Stimulated activated CD4-positive, alpha-beta T cell treated with anti-CD3 and anti-CD28 coated beads, TNF-alpha, amount 100 ng/mL, for 1 hour (primary cell): ENCODE measurements at places on chromosomes 1 and 21.
A peak's percentile ranks its signal among the peaks of the same experiment; 100 is the strongest.

GRCh38 chr21:39350094-39351005, 1.5 kb upstream of the HMGN1 start:
- no peak for DNase-seq

DNA sequence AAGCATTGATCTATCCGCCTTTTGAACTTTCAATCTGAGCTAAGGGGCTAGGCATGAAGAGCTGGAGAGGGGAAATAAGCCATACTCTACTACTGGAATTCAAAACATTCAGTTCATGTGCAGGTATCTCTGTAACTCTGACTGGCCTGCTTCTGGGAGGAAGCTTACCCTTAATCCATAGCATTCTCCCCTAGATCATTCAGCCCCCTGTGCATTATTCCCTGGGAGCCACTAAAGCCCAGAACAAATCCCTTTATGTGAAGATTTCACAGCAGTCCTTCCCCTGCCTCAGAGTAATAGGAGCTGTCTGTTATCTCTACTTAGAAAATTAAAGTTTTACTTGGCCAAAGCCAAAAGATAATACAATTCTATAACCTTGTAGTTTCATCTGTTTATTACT, 300.7 kb downstream of the SEC16B start:
- no peak for DNase-seq

- no peak for DNase-seq
These were observed at the start of gene CNKSR1 for GRCh38 chr1:26177182-26177684. TSS of gene CNKSR1 (plus strand) at chr1:26177491. CDS start at chr1:26177548, 57 bp downstream.

- peak; percentile 70 for DNase-seq
These were observed at the start of gene LYPLA2 for GRCh38 chr1:23790696-23791515. TSS of gene LYPLA2 (plus strand) at chr1:23791145. CDS start at chr1:23792683, 1,538 bp downstream.

DNA sequence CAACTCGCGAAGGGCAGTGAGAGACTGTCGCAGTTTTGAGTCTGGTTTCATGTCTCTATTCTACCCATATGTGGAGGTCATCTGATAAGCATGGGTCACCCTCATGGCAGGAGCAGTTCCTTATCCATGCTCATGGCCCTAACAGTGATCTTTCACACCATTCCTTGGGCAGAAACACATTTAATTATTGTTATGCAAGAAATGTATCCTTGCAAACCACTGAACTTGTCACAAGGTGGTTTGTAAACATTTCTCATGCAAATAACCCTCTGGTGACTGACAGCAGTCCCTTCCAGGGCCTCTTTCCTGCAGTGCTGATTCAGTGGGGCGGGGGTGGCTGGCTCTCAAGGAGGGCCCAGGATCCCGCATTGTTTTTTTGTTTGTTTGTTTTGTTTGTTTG, 421.4 kb upstream of the RUNX1 start:
- no peak for DNase-seq

- no peak for DNase-seq
These were observed 3.5 kb downstream of the NAV1 start for GRCh38 chr1:201542309-201543035.

DNA sequence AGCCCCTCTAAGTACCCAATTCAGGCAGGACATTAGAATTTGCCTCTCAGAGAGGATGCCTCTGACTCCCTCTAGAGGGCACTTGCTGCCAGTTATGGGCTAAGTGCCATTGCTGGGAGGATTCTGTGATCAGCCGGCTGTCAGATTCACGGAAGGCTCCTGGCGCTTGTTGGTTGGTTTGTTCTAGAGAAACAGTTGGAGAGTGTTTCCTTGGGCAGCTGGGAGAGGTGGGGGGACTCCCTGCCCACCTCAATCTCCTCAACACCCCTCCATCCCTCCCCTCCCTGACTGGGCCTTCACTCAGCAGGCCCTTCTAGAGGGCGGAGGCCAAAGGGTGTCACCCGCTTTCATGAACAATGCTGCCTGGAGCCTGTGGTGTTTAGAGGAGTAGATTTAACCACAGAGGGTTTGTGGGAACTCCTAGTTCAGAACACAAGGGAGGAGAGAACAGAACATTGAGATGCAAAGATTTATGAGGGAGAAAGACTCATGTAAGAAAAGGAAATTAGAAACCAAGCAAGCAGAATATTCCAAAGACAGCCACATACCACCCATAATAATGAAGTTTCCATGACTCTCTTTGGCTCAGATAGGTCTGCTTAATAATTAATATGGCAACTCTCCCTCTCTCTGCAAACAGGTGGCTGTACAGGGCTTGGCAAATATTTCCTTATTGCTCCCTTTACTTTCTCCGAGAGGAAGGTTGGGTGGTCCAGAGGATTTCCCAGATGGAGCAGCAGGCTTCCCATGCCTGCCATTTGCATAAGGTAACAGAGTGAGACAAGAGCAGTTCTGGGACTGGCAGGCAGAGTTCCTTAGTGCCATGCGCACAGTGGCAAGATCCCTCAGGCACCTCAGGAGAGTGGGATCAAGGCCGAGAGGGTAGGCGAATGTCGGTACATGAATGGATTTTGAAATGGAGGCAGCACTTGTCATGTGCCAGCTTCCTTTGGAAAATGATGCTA, 30.0 kb upstream of the ACP6 start:
- peak; percentile 15 for DNase-seq

DNA sequence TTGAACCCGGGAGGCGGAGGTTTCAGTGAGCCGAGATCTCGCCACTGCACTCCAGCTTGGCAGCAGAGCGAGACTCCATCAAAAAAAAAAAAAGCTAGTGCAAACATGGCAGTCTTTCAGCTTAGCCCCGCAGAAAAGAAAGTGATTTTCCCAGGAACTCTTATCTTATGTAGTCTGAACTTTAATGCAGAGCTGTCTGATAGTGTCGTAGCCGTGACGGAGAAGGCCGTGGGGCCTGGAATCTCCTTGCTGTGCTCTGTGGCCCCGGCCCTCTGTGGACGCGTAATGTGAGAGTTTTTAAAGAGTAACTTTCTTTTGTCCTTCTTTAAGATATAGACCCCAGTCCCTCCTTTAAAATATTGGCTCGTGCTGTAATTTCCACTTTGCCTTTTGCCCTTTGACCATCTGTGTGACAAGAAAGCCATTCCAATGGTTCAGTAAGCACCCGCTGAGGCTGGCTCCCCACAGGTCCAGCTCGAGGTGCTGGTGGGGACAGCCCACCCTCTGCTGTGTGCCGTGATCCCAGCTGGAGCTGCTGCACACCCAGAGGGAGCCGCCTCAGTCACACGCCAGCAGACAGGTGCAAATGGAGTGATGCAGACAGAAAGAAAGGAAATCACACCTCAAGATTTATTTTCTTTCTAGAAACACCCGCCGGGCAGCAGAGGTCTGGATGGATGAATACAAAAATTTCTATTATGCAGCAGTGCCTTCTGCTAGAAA, 164.0 kb downstream of the PGBD5 start:
- no peak for DNase-seq

- no peak for DNase-seq
These were observed 635 bp upstream of the APH1A start for GRCh38 chr1:150269451-150269850.

DNA sequence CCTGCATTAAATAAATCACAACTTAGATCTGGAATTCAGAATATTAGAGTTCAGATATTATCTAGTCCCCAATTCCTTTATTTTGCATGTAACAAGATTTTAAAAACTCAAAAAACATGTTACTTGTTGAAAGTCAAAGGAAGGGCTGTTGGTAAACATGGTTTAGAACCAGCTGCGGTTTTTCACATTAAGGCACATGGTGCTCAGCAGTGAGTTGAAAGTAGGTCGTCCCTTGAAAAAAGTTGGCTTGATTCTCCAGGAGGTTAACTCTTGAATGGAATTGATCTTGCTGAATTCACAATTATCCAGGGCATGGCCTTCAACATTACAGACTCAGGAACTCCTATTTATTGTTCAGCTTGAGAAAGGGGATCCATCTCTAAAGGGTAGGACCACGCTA, 277.1 kb upstream of the DUSP10 start:
- no peak for DNase-seq

DNA sequence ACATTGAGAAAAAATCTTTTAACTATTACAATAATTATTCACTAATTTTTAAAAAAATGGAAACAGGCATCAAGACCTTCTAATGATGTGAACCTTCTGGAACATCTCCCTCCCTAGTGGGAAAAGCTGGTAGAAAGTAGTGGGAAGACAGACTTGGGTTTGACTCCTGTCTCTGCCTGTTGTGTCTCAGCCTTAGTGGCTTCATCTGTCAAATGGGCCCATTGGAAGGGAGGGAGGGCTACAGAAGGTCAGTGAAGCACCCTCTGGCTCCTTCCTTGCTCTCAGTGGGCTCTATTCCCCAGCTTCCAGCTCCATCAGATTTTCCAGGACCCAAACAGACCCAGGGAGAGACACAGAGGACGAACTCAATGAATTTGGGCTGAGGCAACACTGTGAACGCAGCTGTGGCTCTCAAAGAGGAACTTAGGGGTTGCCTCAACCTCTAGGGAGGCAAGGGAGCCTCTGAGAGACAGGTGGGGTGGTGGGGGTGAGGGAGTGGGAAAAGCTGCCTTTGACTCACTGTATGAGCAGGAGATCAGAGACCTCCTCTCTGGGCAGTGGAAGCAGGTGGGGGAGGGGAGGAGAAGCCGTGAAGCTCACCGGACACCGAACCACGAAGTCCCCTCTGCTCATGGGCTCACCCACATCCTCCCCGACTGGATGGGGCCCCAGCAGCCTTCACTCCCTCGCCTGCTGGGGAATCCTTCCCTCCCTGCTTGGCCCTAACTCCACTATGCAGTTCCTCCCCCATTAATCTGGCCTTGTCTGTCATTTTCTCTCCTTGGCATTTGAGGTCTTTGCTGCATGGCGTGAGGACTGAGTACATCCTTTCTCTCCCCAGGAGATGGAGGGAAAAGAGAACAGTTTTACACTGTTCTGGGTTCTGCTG, 4.5 kb downstream of the CNR2 start:
- no peak for DNase-seq

DNA sequence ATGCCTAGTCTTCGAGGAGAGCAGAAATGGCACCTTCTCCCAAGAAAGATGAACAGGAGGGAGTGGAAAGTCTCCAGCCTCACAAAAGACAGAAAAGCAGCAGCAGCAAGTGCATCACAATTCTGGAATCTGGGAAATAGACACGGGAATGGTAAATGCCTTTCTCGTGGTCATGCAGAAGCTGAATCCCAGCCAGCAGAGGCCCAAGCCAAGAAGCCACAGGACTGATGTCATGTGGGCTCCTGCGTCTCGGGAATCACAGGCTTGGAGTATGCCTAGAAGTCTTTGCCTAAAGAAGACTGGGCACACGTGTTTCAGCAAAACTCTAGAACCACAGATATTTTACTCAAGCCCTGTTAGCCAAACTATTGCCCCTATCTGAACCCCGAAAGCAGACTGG, 260.3 kb upstream of the PLD5 start:
- DNase-seq = no peak

GRCh38 chr1:183880531-183881243, 75.8 kb downstream of the RGL1 start:
- DNase-seq = no peak

DNA sequence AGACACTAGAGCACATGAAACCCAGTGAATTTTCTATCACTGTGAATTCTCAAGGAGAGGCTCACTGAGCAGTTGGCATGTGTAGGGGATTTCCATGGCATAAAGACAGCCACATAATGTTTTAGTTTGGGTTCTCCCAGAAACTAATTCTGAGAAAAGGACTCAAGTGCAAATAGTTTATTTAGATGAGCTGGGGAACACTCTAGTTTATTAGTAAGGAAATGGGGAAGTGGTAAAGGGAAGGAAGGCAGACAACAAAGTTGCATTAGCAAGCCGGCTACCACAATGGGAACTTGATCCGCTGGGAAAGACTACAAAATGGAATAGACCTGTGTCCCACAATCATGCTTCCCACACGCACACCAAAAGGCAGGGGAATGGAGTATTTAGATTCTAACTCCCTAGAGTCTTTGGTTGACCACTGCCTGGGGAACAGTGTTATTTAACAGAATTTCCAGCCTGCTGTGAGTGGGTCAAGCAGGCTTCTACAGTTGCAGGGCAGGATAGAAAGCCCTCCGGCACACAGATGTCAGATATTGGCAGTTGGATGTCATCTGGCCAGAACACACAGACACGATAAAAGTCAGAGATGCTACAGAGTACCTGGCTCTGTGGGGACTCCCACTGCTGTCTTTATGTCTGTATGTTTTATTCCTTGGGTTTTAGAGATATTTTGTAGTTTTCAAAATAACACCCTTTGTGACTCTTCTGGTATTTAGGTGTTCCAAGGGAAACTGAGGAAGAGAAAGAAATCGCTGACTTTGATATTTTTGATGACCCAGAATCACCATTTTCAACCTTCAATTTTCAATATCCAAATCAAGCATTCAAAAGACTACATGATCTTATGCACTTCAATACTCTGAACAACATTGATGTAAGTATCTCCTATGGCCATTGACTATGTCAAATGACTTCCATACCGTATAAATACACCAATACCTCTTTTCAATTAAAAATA, 150.1 kb downstream of the PLA2G4A start:
- DNase-seq = no peak

- DNase-seq = no peak
These were observed 24.0 kb downstream of the ADORA1 start for GRCh38 chr1:203151362-203152157.

DNA sequence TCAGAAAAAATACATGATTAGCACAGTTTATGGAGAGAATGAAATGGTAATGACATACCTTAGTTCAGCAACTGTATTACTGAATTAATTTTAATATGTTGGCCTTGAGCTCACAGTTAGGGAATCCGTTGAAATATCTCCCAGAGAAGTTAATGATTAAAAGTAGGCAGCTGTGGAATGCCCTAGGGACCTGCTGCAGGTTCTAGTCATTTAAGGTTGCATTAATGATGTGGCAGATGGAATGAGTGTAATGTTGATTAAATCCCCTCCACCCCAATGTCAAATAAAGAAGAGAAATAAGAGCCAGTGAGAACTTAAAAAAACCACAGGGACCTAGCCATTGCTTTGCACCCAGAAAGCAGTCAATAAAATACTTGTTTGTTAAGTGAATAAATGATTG, 40.3 kb upstream of the TRIM45 start:
- no peak for DNase-seq

DNA sequence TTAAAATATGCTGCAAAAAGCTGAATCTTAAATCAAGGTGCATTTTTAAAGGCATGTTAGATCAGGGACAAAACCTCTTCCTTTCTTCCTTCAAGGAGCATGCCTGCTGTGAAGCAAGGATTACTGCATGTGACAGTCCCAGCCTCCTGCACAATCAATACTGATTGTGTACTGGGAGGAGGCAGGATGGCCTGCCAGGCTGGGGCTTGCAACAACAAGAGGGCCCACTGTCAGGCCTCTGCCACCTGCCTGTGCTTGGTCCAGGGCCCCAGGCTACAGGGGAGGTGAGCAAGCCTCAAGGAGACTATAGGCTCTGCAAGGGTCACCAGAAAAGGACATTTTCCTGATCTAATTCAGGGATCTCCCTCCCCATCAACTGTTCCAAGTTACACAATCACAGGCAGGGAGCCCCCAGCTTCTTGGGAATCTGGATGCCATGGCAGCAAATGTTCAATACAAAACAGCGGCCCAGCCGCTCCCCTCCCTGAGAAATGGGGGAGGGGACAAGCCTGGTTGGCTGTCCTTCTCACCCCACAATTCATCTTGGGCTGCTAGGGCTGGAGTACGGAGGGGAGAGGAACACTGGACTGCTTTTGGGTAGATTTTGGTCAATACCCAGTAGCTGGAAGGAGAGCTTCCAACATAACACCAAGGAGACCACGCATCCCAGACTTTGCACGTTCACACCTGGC, 76.7 kb downstream of the SSBP3 start:
- DNase-seq = no peak

- no peak for DNase-seq
These were observed 21.9 kb downstream of the TMCC2 start for GRCh38 chr1:205249651-205250050.

GRCh38 chr21:21241391-21241790, 243.2 kb downstream of the NCAM2 start:
- no peak for DNase-seq

- no peak for DNase-seq
These were observed 80.1 kb upstream of the CD55 start for GRCh38 chr1:207241164-207241934.
